Mesenchymal stem cell (in vitro differentiated cells and primary cell): ENCODE measurements at places on chromosomes 4 and X.
A peak's percentile ranks its signal among the peaks of the same experiment; 100 is the strongest.

GRCh38 chr4:148227147-148227546 is 215.1 kb downstream of the NR3C2 start:
- no peak for DNase-seq

DNA sequence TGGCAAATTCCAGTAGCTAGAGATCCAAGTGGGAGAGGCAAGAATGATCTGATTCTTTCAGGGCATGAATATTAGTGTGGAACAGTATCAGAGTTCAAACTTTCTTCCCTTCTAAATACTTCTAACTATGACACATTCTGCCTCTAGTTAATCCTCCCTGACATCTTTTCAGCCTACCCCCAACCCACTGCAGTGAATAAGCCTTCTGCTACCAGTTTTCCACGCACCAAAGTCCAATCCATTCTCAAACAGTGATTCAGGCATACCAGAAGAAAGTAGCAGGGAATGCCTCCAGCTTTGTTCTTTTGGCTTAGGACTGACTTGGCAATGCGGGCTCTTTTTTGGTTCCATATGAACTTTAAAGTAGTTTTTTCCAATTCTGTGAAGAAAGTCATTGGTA is 155.4 kb upstream of the FTHL17 start:
- DNase-seq, result no peak

GRCh38 chr4:18611026-18611425 is 589.5 kb upstream of the LCORL start:
- no peak for DNase-seq

- no peak for DNase-seq
Measured at GRCh38 chr4:142292231-142292630, 553.9 kb downstream of the INPP4B start.

GRCh38 chr4:4853371-4853823 is 6.1 kb upstream of the MSX1 start:
- no peak for DNase-seq

GRCh38 chr4:114495471-114495928 is 103.1 kb upstream of the UGT8 start:
- no peak for DNase-seq

DNA sequence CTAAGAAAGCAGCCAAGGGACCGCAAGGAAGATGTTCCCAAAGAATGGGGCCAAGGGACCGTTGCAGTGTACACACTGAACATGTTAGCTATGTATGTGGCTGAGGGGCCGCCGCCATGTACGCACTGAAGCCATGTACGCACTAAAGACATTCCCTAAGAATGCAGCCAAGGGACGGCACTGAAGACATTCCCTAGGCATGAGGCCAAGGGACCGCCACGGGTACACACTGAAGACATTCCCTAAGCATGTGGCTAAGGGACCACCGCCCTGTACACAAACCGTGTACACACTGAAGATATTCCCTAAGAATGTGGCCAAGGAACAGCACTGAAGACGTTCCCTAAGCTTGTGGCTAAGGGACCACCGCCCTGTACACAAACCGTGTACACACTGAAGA is 54.0 kb downstream of the DHRSX start:
- DNase-seq, result no peak

GRCh38 chr4:111434586-111434985 is 710.7 kb upstream of the FAM241A start:
- no peak for DNase-seq

DNA sequence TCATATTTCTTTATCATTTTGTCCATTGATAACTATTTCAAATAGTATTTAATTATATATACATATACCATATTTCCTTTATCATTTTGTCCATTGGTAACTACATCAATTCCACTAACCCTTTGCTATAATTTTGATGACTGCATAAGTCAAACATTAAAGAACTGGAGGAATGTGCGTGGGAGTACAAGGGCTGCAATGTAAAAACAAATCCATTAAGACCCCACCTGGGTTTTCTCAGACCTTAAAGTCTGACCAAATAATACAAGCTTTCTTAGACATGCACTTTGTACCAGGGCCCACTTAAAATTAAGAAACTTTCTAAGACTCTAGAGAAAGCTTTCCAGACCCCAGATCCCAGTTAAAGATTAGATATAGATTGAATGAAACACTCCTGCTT is 1622.4 kb upstream of the PCDH10 start:
- DNase-seq, result no peak

DNA sequence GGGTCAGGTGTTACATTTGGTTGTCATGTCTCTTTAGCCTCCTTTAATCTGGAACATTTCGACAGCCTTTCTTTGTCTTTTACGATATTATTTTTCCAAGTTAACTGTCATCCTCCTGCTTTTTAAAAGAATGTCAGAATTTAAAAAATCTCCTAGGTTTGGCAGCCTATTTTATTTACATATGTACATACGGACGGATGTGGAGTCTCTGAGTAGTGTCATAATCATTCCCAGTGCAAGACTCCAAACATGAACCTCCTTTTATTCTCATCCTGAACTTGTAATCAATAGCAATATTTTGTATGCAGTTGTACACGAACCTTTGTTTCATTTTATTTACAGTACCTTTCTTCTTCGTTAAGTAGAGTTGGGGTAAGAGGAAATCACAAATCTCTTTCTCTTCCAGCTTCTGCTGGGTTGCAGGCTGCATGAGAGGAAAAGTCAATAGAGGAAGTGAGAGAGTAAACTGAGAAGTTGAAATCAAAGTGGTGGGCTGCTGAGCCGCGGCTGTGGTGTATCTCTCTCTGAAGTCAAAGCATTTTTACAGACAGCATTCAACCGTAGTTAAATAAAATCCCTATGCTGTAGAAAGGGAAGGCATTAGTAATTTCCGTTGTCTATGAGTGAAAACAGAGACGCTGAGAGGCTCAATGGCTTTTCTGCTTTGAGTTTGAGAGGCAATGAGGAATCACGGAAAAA is 53.9 kb upstream of the RPS6KA3 start:
- DNase-seq, result no peak

DNA sequence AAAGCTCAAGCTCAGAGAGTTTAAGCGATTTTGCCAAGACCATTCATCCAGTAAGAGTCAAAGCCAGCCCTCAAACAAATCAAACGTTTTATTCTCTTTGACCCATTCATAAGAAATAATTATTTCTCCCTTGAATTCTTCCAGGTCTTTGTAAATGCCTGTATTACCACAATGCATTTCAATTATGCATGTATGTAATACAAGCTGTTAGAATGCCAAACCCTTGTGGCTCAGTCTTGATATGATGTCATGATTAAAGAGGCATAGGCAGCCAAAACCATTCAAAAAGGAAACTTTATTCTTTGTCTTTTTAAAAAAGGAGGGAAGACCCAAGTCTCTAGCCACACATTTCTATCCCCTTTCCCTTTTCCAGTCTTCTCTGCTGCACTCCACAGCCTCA is 56.5 kb upstream of the PGM2 start:
- no peak for DNase-seq

DNA sequence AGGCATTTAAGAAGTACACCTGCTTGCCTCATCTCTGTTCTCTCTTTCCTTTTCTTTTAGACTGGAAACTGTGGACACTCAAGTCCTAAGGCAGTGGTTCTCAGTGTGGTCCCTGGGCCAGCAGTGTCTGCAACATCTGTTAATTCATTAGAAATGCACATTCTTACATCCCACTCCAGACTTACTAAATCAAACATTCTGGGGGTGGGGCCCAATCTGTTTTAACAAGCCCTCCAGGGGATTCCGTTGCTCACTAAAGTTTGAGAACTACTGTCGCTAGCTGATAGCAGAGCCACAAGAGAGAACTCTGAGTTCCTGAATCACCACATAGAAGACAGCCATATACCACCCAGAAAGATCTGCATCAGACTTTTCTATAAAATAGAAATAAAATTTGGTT is 430.6 kb downstream of the BCOR start:
- no peak for DNase-seq

- no peak for DNase-seq
Measured at GRCh38 chr4:126361287-126361686, 1046.5 kb downstream of the FAT4 start.

GRCh38 chr4:184906480-184907097 is 80.8 kb upstream of the ACSL1 start:
- DNase-seq, result no peak

GRCh38 chrX:69083361-69083760 is 81.9 kb downstream of the PJA1 start:
- no peak for DNase-seq

GRCh38 chr4:8310306-8310705 is 40.8 kb downstream of the HTRA3 start:
- no peak for DNase-seq

GRCh38 chr4:164467493-164467892 is 286.4 kb upstream of the SMIM31 start:
- no peak for DNase-seq

DNA sequence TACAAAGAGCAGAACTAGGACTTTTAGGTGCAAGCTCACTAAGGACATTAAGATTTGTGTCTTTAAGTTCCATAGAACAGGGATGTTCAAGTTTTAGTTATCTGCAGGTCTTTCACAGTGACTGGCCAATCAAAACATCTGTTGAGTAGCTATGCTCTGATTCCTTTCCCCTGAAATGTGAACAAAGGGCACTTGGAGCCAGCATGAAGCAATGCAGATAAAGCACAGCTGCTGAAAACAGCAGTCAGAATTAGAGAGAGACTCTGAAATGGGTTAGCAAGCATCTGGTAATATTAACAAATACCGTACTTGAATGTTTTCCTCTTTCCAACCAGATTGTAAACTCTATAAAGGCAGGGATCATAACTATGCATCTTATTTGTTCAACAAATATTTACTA is 276.9 kb downstream of the RAB28 start:
- peak; percentile 12 for DNase-seq

DNA sequence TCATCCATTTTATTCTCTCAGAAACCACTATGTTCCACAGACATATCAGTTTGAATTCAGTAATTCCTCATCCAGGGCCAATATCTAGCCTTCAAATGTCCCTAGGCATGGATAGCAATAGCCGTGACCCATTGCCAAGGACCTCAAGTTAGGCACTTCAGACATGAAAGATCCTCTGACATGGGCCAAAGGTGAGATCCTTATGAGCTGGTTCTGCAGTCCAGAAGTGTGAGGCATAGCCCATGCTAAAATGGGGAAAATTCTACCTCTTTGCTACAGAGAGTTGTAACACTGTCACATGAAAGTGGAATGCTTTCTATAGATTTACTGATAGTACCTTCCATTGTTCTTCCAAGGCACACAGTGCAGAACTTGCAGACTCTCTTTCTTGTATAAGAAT is 349.7 kb upstream of the GALNT7 start:
- DNase-seq, result no peak

DNA sequence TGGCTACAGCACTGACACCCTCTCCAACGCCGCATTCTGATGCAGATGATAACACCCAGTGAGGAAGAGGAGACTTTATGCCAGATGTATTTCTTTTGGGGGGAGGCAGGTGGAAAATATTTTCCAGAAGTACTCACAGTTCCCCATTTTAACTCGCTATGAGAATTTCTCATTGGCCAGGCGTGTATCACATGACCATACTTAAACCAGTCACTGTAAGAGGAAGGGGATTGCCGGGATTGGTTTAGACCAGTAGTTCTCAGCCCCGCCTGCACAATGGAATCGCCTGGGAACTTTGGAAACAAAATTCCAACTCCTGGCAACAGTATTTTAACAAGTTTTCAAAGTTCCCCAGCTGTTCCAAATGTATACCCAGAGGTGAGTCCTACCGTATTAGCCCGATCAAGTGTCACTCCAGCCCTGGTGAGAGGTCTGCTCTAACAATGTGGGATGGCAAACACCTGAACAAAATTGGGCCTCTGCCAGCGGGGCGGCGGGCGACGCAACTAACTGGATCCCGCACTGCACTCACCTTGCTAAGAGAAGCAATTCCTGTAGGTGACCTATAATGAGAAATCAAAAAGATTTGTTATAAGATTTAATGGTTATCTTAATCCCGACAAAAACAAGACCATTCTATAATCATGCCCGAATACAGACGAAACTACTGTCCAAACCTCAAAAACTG is 2.9 kb upstream of the MSL3 start:
- DNase-seq, result no peak

DNA sequence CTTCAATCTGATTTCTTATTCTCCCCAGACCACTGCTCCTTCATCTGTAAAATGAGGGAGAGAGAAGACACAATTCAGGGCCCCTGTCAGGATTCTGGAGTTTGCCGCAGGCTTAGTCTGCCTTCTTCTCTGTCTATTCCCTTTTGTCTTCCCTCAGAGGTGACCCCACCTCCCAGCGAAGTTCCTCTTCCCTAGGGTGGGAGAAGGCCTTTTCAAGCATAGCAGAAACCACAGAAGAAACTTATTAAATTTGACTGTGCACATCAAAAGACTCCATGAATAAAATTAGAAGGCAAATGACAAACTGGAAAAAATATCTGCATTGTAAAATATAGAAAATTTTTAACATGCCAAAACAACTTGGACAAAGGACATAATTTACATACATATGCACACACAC is 148.8 kb downstream of the HNRNPD start:
- no peak for DNase-seq

- DNase-seq, result peak; percentile 57
Measured at GRCh38 chrX:100994352-100995281, 25.1 kb downstream of the ARL13A start.

- no peak for DNase-seq
Measured at GRCh38 chr4:126678618-126679017, 954.1 kb upstream of the INTU start.

- DNase-seq, result no peak
Measured at GRCh38 chr4:118843237-118843636, 7.3 kb upstream of the SEC24D start.

- no peak for DNase-seq
Measured at GRCh38 chr4:177718514-177718913, 276.3 kb upstream of the AGA start.

- DNase-seq, result no peak
Measured at GRCh38 chr4:169048868-169049414, 38.9 kb upstream of the CBR4 start.

DNA sequence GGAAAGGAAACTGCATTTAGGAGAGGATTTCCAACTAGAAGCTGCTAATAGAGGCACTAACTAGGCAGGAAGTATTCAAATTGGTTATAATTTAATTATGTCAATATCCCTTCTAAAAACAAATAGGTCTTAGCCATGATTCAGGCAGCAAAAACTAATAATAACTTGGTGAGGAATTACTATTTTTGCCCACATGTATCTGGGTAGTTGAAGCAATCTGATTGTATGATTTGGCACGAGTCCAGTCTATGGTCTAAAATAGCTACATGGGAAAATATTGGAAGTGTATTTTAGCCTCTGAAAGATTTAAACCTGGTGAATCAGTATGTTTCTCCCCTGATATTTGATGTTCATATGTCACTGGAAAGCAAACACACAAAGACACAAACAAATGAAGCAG is 62.2 kb downstream of the MFAP3L start:
- DNase-seq, result no peak

DNA sequence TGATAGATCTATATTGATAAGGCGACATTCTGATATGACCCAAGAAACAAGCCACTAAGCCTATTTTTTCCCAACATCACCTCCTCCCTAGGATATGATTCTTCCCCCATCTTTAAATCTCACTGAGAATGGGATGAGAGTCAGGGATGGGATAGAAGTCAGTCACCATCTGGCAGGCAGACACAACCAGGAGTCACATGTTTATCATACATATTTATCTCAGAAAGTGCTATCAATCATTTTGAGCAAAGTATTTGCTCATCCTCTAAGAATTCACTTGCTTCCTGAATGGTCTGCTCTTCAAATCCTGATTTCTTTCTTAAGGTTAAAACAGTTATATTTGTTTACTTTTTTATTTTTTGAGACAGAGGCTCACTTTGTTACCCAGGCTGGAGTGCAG is 20.3 kb downstream of the DNAAF6 start:
- no peak for DNase-seq
